ENCODE measurements at places on chromosomes 3 and 15. TPM values are rescaled to one million over a fixed set of nuclear protein-coding genes. Genes with fewer than 3 reads are reported as not detected.

Gene IGSF10
- 45.9 TPM for total RNA-seq

Gene MOBP
- total RNA-seq, result not detected

Gene EFHB
- total RNA-seq, result 1.0 TPM

Gene FSIP1
- 3.9 TPM for total RNA-seq

Gene MNS1
- 2.1 TPM for total RNA-seq

Gene IMPG2
- 0.33 TPM for total RNA-seq

GRCh38 chr15:94193906-94194305, 37.5 kb upstream of the MCTP2 start:
- H3K4me3 ChIP-seq, result no peak overlapping the region
- H3K27ac ChIP-seq, result no peak overlapping the region
- H3K27me3 ChIP-seq, result no peaks in the 10 kb centered on the region

DNA sequence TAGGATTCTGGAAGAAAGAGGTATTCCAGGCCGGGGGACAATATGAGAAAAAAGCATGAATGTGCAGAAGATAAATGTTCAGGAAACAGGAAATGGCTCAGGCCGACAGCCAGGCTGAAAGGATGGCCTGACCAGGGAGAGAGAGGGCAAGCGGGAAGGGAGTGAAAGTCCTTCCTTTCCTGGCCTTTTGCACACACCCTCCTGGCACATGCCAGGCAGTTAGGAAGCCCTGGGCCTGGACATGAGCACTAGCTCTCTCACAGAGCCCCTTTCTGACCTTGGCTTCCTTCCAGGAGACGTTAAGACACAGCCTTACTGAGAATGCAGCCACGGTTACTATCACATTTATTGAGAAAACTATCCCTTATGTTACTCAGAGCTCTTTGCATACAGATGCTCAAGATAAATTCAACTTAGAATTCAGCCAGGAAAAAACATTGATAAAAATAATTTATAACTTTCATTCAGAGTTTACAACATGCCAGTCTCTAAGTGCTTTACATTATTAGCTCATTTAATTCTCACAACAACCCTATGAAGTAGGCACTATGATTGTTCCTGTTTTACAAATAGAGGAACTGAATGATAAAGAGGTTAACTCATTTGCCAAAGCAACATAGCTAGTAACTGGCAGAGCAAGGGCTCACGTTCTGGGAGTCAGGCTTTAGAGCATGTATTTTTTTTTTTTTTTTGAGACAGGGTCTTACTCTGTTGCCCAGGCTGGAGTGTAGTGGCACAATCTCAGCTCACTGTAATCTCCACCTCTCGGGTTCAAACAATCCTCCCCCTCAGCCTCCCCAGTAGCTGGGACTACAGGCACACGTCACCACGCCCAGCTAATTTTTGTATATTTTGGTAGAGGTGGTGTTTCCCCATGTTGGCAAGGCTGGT, 39.4 kb upstream of the SMAD3 start:
- peak; percentile 78 for DNase-seq
- no peaks in the 10 kb centered on the region for H3K36me3 ChIP-seq
- H3K27ac ChIP-seq, result peak overlapping the region; percentile 78
- peaks cover 32% of the 10 kb centered on the region for H3K4me1 ChIP-seq
- no peak overlapping the region for H3K4me3 ChIP-seq

GRCh38 chr3:139827833-139828232, 107.2 kb upstream of the CLSTN2 start:
- peak; percentile 18 for DNase-seq
- no peak overlapping the region for H3K27ac ChIP-seq
- H3K27me3 ChIP-seq, result no peaks in the 10 kb centered on the region
- no peaks in the 10 kb centered on the region for H3K4me1 ChIP-seq
- H3K4me3 ChIP-seq, result no peak overlapping the region

DNA sequence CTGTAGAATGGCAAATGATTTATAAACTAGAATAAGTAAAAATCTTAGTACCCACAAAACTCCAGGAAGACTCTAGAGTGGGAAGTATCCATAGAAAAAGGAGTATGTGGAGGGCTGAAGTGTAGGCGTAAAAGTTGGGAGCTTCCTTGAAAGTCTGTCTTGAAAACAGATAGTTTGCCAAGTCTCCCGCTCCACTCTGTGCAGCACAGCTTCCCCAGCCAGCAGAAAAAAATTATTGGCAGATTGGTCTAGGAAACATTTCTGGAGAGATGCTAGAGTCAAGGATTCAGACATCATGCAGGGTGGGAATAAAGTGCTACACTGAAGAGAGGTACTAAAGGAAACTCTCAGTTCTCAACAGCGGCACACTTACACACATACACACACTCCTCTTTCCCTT, 53.4 kb upstream of the CD200R1L start:
- no peak overlapping the region for H3K4me3 ChIP-seq
- H3K4me1 ChIP-seq, result no peaks in the 10 kb centered on the region
- no peaks in the 10 kb centered on the region for H3K27me3 ChIP-seq
- H3K27ac ChIP-seq, result no peak overlapping the region

DNA sequence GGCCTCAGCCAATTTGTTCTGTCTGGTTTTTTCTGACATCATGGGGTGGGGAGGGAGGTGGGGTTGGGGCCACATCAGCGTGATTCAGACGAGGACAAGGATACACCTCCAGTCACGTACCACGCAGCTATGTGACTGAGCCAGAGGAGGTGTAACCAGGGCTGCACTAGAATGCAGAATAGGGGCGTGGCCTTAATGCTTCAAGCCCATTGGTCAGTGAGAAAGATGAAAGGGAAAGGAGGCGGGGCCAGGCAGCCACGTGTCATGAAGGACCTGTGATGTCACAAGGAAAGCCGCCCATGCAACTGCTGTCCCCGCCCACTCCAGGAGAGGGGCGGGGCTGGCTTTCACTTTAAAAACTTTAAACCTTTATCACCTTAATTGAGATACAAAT, at the start of gene GOLGA6L2:
Gene GOLGA6L2, minus strand, starts transcription at position 137 of the 394 bp plus-strand sequence. Its CDS starts 62 bp downstream, at position 75.
- no peaks in the 10 kb centered on the region for H3K36me3 ChIP-seq
- no peak within 1 kb of the TSS for H3K4me3 ChIP-seq
- DNase-seq, result no peak
- no peaks in the 10 kb centered on the region for H3K4me1 ChIP-seq

GRCh38 chr3:151552589-151552988, 91.7 kb upstream of the IGSF10 start:
- H3K4me3 ChIP-seq, result no peak overlapping the region
- H3K36me3 ChIP-seq, result no peaks in the 10 kb centered on the region
- peak; percentile 73 for DNase-seq
- no peak overlapping the region for H3K27ac ChIP-seq

DNA sequence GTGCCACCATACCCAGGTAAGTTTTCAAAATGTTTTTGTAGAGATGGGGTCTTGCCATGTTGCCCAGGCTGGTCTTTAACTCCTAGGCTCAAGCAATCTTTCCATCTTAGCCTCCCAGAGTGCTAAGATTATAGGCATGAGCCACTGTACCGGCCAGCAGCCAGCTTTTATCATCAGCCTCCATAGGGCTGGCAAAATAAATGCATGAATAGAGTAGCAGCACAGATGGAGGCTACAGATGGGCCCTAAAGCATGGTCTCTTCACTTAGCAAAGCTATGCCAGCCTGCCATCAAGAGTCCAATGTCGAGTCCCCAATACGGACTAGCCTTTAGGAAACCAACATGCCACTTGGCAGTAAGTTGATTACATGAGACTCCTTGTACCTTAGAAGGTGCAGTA, 63.8 kb downstream of the CNTN3 start:
- no peak for DNase-seq
- no peaks in the 10 kb centered on the region for H3K36me3 ChIP-seq
- no peak overlapping the region for H3K4me3 ChIP-seq
- H3K27ac ChIP-seq, result no peak overlapping the region
- no peaks in the 10 kb centered on the region for H3K27me3 ChIP-seq

DNA sequence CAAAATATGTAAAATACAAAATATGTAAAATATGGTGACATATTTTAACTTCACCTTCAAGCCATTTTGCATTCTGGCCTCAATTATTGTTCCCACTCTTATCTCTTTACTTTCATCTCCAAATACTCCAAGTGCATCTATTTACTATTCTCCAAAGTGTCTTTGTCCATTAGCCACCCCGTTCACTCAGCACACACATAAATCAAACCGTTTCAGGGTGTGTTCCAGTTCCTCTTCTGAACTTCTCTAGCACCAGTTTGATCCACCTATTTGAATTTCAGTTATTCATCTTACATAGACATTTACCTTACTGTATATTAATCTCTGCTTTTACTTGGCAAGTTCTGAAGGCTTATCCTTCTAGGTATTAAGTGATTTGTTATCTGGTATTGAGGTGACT, 45.1 kb downstream of the SGO1 start:
- H3K27me3 ChIP-seq, result no peaks in the 10 kb centered on the region
- no peaks in the 10 kb centered on the region for H3K4me1 ChIP-seq
- H3K36me3 ChIP-seq, result no peaks in the 10 kb centered on the region
- H3K27ac ChIP-seq, result no peak overlapping the region
- DNase-seq, result no peak

DNA sequence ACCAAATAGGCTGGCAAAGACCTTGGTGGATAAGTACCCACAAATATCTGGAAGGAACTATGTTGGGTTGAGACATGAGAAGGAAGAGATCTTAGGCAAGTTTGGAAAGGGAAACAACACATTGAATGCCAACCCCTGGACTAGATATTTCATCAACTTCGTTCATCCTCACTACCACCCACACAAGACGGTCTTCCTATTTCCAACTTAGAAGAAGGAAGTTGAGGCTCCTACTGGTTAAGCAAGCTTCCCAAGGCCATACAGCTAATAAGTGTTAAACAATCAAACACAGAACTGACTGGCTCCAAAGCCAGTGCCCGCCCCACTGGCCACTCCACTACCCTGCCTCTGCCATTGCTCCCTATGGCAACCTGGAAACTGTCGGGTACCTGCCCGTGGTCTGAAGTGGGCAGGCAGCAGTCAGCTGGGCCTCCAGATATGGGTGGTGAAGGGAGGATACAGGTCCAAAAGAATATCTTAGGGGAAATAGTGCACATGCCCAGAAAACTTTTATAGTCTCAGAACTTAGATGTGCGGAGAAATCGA, 94.9 kb downstream of the LIPC start:
- no peak for DNase-seq
- H3K27me3 ChIP-seq, result no peaks in the 10 kb centered on the region
- no peak overlapping the region for H3K27ac ChIP-seq

GRCh38 chr3:134250717-134251220, at the start of gene RYK:
Gene RYK, minus strand, starts transcription at chr3:134250859. Its CDS starts 205 bp downstream, at chr3:134250654.
- H3K4me1 ChIP-seq, result peaks cover 2% of the 10 kb centered on the region
- DNase-seq, result peak; percentile 66
- H3K4me3 ChIP-seq, result peak within 1 kb of the TSS; percentile 90

DNA sequence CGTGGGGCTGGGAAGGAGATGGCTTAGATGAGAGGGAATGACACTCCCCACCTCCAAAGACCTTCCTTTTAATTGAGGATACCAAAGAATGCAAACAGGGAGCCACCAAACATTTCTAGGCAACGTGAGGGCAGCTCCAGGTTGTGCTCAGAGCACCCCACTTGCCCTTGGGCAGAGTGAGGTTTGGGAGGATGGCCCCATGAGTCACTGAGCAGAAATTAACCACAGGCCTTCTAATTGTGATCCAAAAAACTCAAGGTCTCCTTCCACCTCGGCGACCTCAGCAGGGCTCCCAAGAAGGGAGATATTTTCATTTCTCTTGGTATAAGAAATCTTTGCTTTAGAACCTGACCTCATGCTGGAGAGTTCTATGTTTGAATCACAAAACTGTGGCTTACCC, 305.0 kb upstream of the TPM1 start:
- no peak overlapping the region for H3K4me3 ChIP-seq
- H3K27me3 ChIP-seq, result no peaks in the 10 kb centered on the region
- DNase-seq, result peak; percentile 24
- H3K36me3 ChIP-seq, result no peaks in the 10 kb centered on the region

DNA sequence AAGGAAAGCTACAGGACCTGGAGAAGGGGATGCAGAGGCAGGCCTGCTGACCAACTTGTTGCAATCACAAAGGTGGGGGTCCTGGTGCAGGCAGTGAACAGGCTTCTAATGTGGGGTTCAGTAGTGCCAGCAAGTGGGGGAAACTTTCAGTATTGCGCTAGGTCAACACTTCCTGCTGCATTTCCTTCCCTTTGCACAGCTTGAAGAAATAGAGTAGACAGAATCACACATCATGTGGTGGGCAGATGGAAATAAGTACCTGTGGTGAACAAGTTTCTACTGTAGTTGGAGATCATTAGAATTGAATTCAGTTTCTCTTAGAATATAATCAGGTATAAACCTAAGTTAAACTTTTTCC, 63.4 kb downstream of the RGMA start:
- no peak overlapping the region for H3K4me3 ChIP-seq
- H3K27ac ChIP-seq, result no peak overlapping the region
- H3K36me3 ChIP-seq, result peaks cover 33% of the 10 kb centered on the region
- peaks cover 15% of the 10 kb centered on the region for H3K4me1 ChIP-seq

GRCh38 chr3:49017971-49018706, at the start of gene DALRD3:
Gene DALRD3, minus strand, starts transcription at chr3:49018580. Its CDS starts 16 bp downstream, at chr3:49018564.
- peak; percentile 67 for DNase-seq
- H3K4me1 ChIP-seq, result peaks cover 11% of the 10 kb centered on the region
- H3K36me3 ChIP-seq, result peaks cover 32% of the 10 kb centered on the region

GRCh38 chr3:111568911-111569310, 26.2 kb downstream of the ZBED2 start:
- no peaks in the 10 kb centered on the region for H3K36me3 ChIP-seq
- no peaks in the 10 kb centered on the region for H3K4me1 ChIP-seq
- DNase-seq, result no peak

GRCh38 chr3:13937131-13937530, 57.3 kb upstream of the WNT7A start:
- no peaks in the 10 kb centered on the region for H3K4me1 ChIP-seq
- H3K27me3 ChIP-seq, result no peaks in the 10 kb centered on the region

- no peaks in the 10 kb centered on the region for H3K36me3 ChIP-seq
- H3K4me1 ChIP-seq, result peaks cover 24% of the 10 kb centered on the region
- H3K27me3 ChIP-seq, result no peaks in the 10 kb centered on the region
- peak overlapping the region; percentile 77 for H3K27ac ChIP-seq
- peak; percentile 66 for DNase-seq
These were observed 478.7 kb downstream of the RBMS3 start for GRCh38 chr3:29759411-29760225.

- H3K4me3 ChIP-seq, result no peak overlapping the region
- no peaks in the 10 kb centered on the region for H3K36me3 ChIP-seq
- no peaks in the 10 kb centered on the region for H3K27me3 ChIP-seq
- no peak overlapping the region for H3K27ac ChIP-seq
- peaks cover 4% of the 10 kb centered on the region for H3K4me1 ChIP-seq
These were observed 910.6 kb downstream of the NTRK3 start for GRCh38 chr15:87345961-87346360.

DNA sequence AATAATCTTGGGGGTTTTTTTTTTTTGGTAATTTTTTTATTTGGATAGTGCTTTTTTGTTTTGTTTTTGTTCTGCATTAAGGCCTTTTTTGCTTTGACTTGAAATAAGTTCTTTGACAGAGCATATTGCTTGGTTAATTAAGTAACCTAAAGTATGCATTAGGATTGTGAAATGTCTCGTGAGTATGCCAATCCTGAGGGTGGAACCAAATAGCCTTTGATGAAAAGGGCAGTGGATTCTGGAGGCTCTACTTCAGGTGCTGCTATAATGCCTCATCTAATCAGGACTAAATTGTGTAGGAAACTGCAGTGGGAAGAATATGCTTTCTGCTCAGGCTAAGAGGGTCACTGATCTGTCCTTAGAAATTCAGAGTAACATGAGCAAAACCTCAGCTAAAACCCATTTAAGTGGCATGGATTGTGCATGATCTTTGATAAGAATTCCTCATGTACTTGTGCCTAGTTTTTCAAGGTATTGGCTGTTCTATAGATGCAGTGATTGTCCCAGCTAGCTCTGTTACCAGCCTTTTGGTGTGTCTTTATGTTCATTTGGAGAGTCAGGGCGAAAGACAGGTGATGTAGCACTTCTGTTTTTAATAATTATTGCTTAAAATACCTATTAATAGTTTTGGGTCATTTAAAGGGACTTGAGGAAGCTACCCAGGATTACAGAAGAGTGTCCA, 15.4 kb downstream of the CDV3 start:
- no peak overlapping the region for H3K4me3 ChIP-seq
- peaks cover 3% of the 10 kb centered on the region for H3K4me1 ChIP-seq
- no peak for DNase-seq

- no peak overlapping the region for H3K27ac ChIP-seq
- no peaks in the 10 kb centered on the region for H3K4me1 ChIP-seq
- DNase-seq, result peak; percentile 48
- no peaks in the 10 kb centered on the region for H3K36me3 ChIP-seq
These were observed 59.1 kb downstream of the TRIM42 start for GRCh38 chr3:140736863-140737460.

Measured in fibroblast of lung (primary cell).